GM23338 (cell line): ENCODE measurements at places on chromosomes 12 and 14.

DNA sequence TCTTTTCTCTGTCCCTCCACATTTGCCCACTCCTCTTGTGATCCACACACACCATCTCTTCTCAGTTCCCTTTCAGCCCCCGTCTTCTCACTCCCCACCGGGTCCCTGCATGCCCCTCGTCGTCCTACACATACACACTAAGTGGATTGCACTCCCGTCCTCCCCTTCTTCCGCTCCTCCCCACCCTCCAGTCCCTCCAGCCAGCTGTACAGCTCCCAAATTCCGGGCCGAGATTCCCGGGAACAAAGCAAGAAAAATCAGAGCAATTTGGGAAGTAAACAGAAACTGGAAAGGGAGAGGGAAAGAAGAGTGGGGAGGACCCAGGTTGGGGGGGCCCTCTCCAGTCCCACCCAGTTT is 282 bp upstream of the IGFBP6 start:
- peak; percentile 66 for DNase-seq

DNA sequence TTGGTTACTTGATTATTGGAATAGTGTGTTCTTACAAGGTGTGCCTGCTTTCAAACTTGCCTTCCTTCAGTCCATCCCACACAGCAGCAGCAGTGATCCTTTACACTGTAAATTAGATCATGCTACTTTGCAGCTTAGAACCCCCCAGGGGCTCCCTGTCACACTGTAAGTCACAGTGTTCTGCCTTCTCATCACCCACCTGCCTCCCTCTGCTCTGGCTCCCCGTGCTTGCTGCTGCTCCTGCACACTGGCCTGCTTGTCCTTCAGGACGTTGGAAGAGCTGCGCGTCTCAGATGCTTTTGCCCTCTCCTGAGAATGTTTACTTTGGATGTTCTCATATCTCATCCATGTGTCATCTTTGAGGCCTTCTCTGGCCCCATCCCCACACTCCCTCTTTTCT is 27.3 kb downstream of the ZC3H14 start:
- DNase-seq = no peak

DNA sequence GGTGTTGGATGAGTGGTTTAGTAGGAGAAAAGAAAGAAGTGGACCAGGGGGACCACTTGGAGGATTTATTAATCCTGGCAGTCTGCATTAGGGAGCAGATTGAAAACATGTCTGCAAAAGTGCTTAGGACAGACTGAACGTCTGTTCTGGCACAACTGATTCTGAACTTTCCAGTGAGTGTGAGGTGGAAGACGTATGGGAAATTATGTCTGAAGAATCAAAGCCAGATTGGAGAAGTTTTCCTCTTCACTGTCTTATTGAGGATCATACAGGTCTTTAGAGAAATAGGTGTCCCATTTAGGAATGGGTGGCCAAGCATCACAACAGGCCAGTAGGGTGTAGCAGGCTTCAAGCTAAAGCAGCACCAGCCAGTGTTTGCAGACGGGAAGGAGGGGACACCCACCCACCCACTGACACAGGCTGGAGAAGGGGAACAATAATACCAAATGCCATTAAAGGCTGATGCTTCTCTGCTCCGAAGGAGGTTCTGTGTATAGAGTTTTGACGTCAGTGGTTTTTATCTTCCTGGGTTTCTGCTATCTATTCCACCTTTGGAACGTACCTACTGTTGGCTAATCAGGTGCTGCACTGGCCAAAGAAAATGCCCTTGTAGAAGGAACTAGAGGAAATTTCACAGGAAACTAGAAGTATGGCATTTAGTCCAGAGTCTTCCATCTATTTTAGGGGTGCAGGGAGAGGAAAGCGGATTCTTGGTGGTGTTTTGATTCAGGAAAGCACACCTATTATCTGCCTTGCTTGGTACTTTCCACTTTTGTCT is 1.8 kb downstream of the SRRM4 start:
- no peak for DNase-seq

DNA sequence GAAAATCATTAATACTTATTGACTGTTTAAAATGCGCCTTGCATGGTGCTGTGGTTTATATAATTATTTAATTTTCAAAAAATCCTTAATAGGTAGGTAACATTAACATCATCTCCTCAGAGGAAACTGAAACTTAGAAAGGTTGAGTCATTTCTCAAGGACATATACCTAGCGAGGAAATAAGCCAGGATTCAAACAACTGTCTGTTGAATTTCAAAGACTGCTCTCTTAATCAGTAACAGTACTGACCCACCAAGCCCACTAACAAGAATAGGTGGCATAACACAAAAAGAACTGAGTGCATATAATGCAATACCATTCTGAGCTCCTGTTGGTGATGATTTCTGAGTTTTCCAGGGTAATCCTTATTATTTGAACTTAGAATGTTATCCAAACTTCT is 174.3 kb downstream of the SOX5 start:
- DNase-seq = no peak

DNA sequence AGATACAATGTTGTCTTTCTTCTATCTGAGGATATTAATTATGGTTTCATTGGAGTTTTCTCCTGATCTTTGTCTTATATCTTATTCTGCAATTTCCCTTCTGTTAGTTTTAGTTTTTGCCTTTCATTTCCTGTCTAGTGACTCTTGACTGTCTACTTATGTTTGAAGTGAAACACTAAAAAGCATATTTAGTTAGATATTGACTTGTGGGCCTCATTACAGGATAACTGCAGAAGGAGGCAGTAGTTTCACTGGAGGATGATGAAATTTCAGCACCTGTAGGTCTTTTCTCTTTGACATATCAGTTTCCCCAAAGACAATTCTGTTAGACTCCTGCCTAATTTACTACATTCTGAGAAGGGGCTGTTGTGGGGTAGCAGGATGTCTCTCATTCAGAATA is 97.5 kb upstream of the NEDD1 start:
- DNase-seq = no peak

DNA sequence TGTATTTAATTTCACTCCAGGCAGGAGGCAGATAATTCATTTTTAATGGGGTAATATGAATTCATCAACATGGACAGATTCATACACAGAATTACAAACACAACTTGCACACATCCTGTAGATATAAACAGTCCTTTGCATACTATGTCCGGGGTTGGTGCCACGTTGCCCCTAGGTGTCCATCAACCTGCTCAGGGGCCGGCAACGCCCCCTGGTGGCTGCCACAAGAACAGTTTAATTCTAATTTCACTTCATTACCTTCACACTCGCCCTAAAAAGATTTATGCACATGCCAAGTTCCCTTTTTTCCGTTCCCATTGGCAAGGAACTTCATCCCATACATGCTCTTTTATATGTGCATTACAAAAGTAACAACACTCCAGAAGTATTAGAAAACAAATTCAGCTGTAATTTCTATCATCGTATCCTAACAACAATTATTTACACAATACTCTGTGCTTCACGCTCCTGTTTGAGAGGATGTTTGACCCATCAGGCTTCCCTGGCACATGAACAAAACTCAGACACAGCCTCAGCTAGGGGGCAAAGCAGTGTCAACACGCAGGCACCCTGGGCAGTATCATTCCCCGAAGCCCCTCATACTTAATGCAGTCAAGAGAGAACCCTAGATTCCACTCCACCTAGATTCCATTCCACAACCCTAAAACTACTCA is 15.5 kb downstream of the MANSC1 start:
- DNase-seq = peak; percentile 66

- peak; percentile 27 for DNase-seq
These were observed 9.1 kb downstream of the C12orf76 start for GRCh38 chr12:110039085-110039807.

GRCh38 chr12:75825686-75826085 is 205.9 kb downstream of the PHLDA1 start:
- no peak for DNase-seq

GRCh38 chr12:23756416-23756815 is 193.1 kb downstream of the SOX5 start:
- DNase-seq = peak; percentile 24

DNA sequence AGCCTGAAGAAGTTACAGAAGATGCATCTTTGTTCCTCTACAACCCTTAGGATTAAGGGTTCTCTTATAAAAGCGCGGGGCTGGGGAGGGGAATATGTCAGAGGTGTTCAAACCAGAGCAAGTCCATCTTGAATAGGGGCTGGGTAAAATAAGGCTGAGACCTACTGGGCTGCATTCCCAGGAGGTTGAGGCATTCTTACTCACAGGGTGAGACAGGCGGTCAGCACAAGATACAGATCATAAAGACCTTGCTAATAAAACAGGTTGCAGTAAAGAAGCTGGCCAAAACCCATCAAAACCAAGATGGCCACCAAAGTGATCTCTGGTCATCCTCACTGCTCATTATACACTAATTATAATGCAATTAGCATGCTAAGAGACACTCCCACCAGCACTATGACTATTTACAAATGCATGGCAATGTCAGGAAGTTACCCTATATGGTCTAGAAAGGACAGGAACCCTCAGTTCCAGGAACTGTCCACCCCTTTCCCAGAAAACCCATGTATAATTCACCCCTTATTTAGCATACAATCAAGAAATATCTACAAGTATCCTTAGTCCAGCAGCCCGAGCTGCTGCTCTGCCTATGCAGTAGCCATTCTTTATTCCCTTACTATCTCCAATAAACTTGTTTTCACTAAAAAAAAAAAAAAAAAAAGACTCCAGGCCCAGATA is 108.1 kb upstream of the FOXN3 start:
- DNase-seq = no peak

GRCh38 chr14:57987051-57987450 is 121.2 kb upstream of the SLC35F4 start:
- no peak for DNase-seq

GRCh38 chr12:14187002-14187401 is 178.5 kb upstream of the ATF7IP start:
- DNase-seq = no peak

DNA sequence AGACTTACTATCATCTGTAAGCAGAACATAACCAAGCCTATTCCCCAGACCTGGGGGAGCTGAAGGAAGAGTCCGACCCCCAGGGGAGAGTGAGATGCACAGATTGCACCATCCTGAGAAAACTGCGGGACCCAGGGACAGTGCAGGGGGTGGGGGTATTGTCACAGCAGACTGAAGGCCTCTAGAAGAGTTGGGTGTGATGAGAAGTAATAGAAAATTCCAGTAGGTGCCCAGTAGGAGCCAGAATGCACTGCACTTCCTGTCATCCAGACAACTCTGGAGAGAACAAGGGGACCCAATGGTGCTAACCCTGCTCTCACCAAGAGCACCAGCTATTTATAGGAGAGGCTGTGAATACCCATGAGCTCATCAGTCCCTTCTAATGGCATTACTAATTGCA is 190.1 kb downstream of the BCL11B start:
- no peak for DNase-seq

- DNase-seq = no peak
These were observed 11.7 kb downstream of the TAOK3 start for GRCh38 chr12:118361092-118361404.

DNA sequence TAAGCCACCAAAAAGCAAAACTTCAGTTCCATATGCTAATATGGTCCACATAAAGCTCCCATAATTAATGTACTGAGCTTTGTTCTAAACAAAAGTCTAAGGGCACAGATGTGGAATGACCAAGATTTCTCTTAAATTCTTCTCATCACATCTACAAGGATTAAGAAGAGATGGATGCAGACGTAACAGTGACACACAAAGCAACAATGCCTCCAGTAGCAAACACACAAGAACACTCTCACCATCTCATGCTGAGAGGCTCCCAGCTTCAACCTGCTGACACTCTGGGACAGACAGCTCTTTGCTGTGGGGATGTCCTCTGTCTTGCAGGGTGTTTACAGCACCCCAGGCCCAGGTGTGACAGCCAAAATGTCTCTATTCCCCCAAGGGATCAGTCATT is 48.2 kb downstream of the SETD3 start:
- DNase-seq = no peak

GRCh38 chr12:92158796-92159439 is 13.3 kb upstream of the BTG1 start:
- no peak for DNase-seq

- no peak for DNase-seq
These were observed 396.0 kb upstream of the MIS18BP1 start for GRCh38 chr14:45649051-45649450.

DNA sequence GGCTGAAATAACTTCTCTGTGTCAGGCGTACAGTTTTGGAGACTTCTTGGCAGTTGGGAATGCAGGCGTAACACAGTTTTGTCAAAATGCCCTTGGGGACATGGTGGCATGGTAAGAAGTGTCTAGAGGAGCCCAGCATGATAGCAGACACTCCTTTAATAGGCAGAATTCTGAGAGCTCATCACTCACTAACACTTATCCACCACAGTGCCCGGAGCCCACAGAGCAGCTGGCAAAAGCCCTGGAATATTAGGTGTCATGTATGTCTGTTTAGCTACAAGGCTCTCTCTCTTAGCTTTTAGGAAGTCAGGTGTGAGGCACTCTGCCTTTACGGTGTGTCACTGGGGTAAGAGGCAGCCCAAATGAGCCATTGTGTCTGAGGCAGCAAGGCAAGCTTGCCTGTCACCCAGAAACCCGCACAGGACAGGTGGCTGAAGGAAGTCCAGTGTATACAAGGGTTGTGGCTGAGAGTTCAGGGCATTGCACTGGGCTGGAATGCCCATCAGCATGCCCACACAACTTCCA is 96.3 kb downstream of the ESRRB start:
- no peak for DNase-seq

GRCh38 chr14:104894331-104895206 is 29.5 kb downstream of the CEP170B start:
- DNase-seq = no peak
